ENCODE measurements at places on chromosomes 12 and 14.

DNA sequence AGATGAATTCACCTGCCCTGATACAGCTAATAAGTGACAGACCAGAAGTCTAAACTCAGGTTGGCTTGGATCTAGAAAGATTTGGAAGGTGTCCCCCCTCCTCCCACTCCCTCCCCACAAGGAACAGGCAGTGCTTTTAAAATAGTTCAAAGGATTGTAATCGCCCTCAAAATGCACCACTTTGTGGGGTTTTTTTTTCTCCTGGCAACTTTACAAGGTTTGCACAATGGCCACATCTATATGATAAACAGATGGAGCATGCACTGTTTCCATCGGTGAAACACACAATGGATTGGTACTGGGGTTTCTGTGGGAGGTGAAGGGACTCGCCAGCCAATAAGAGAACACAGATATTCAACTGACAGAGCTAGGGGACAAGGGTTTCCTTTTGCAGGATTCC, 137.4 kb downstream of the LLPH start:
- DNase-seq, result no peak

DNA sequence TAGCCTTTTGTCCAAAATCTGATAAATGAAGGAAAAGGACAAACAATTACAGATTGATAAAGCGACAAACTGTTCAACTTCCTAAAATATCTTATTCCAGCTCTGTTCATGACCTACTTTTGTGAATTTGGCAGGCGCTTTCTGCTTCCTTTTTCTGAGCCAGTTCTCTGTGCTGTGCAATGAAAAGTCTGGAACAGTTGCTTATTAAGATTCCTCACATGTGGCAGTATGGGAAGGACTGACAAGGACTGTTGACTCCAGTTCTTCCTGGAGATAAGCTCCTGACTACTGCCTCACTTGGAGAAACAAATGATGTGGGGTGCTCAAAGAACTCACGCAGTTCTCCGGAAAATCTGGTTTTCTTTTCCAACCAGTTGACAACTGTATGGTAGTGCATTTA, 58.3 kb upstream of the ANP32D start:
- DNase-seq, result no peak

DNA sequence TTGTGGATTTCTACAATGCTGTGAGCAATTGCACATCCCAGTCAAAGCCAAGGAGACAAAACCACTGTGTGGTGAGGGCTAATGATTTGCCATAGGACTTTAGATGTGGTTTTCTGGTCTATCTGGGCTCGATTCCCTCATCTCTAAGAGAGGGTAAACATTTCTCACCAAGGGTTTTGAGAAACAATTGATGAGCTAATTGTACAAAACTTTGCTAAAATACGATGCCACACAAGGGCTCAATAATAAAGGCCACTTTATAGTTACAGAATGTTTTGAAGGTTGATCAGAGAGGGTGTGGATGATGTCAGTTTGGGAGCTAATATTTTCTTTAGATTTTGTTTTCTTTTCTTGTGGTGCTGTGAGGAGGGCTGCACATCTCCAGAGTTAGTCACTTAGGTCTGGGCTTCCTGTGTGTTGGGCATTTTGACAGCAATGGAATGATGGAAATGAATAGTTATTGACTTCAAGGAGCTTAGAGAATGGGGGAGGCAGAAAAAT, 60.8 kb upstream of the SLC38A4 start:
- DNase-seq, result no peak

DNA sequence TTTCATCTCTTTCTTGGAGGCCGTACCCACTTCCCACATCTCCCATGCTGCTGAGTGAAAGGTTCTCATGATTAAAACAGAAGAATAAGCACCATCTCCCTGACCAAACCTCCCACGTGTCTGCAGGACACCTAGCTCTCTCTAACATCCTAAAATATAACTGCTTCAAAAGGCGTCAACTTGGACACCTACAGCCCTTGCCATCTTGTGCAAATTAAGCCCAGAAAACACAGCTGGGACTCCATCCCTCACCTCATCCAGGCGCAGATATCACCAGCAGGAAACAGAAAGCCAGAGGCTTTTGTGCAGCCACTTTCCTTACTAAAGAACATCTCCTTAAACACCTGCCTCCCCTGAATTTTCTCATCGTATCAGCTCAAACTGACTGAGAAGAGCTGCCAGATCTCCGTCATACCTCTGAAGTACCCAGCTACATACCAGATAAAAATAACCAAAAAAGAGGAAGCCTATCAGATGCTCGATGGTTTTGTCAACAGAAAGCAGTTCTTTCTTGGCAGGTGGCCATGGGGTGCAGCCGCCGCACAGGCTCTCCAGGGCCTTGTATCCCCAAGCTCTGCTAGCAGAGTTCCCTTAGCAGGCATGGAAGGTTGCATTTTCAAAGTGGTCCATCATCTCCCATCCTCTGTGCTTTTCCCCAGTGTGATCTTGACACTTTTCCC, 28.8 kb downstream of the MAP3K9 start:
- peak; percentile 47 for DNase-seq

- no peak for DNase-seq
These were observed 10.7 kb downstream of the GLT1D1 start for GRCh38 chr12:128863957-128864356.

DNA sequence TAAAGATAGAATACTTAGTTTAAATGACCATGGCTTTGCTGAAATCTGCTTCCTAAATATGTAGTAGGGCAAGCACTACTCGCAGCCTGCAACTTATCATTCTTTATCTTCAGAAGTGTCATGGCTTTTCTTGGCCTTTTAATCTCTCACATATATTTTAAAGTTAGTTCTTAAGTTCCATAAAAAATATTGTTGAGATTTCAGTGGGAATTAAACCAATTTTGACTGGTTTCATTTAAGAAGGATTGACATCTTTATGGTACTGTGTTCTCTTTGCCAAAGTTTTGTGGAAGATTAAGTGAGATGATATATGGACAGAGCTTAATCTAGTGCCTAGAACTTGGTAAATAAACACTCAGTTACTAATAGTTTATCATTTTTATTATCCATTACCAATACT, 56.7 kb downstream of the KIAA0586 start:
- DNase-seq, result no peak

- no peak for DNase-seq
These were observed 589.8 kb upstream of the ATP2B1 start for GRCh38 chr12:90298289-90298948.

DNA sequence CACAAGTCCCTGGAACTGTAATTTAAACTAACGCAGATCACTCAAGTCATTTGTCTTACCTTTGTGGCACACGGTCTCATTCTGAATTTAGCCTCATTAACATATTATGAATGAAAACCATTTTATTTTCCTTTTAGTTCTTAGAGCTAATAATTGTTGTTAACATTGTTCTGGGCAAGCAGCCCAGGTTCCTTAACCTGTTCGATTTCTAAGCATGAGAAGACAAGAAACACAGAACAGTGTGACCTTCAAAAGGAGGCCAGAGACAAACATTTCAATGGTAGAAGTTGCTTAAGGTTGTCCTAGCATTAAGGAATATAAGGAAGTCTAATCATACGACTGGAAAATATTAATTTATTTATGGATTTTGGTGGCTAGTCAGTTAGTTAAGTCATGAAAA, 35.2 kb downstream of the PIWIL1 start:
- no peak for DNase-seq

- no peak for DNase-seq
These were observed 458.3 kb downstream of the ETNK1 start for GRCh38 chr12:23083267-23083666.

DNA sequence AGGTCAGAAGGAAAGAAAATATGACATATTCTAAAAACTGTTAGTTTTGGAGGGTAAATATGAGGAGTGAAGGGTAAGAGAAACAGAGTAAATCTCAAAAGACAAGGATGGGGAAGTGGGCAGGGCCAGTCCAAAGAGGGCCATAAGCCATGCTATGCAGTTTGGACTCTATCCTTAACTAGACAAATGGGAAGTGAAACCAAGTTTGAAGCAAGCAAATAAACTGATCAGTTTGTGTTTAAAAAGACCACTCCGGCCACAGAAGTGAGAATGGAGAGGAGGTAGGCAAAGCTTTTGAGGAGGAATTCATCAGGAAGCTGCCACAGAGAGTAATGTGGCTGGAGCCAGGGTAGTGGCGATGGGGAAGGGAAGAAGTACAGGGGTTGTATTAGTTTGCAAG, 37.5 kb upstream of the DAAM1 start:
- peak; percentile 10 for DNase-seq

- DNase-seq, result no peak
These were observed 18.4 kb downstream of the USP44 start for GRCh38 chr12:95532851-95533250.

DNA sequence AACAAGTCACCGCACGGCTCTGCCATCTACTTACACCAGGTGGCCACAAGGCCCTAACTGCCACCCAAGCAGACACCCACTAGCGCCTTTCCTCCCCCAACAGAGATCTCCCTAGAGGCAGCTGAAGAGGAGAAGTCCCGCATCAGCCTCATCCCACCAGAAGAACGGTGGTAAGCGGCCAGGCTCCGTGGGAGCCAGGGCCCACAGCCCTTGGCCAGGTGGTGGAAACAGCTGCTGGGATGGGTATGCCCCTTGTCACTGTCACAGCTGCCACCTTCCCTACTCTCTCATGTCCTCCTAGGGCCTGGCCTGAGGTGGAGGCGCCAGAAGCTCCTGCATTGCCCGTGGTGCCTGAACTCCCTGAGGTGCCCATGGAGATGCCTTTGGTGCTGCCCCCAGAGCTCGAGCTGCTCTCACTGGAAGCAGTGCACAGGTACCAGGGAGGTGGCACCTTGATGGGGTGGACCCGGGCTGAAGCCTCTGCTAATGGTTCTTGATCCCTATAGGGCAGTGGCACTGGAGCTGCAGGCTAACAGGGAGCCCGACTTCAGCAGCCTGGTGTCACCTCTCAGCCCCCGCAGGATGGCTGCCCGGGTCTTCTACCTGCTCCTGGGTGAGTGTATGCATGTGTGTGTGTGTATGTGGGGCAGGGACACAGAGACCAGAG, 7.5 kb downstream of the REC8 start:
- DNase-seq, result no peak

DNA sequence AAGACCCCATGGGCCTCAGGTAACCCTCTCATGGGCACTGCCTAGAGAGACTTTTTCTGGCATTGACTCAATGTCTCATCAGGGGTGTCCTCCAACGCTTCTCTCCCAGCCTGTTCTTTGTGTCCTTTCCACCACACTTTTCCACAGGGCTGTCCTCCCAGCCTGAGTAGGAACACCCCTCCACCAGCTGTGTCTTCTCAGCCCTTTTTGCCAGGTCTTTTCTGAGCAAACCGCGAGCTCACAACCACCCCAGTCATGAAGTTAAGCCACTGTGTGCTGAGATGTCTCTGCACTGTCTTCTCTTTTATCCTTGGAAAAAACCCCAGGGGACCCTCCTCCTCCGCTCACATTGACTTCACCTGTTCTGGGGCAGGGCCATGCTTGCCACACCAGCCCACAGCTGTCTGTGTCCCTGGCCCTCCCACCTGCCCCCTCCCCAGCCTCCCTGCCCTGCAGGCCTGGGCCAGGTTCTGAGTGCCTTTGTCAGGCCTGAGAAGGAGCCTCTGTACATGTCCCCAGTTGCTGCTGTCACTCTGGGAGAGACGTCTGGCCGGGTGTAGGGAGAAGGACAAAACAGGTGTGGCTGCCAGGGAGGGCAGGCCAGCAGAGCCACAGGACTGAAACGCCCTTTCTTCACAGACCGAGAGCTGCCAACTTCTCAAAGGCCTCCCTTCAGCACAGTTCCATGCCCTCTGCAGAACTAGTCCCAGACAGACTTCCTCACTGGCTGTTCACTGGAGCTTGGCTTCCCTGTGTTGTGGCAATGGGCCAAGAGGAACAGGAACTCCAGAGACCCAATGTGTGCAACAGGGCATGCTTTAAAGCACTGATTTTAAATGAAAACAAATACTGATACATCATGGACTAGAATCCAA, 50.5 kb upstream of the PNMA1 start:
- no peak for DNase-seq

- DNase-seq, result peak; percentile 18
These were observed 103.0 kb downstream of the PEBP1 start for GRCh38 chr12:118238888-118239287.

- peak; percentile 84 for DNase-seq
These were observed at the start of gene CLMN for GRCh38 chr14:95319312-95320077. Gene CLMN, minus strand, starts transcription at chr14:95319908. Its CDS starts 116 bp downstream, at chr14:95319792.

- no peak for DNase-seq
These were observed 1035.6 kb downstream of the VRK1 start for GRCh38 chr14:97832776-97833175.

DNA sequence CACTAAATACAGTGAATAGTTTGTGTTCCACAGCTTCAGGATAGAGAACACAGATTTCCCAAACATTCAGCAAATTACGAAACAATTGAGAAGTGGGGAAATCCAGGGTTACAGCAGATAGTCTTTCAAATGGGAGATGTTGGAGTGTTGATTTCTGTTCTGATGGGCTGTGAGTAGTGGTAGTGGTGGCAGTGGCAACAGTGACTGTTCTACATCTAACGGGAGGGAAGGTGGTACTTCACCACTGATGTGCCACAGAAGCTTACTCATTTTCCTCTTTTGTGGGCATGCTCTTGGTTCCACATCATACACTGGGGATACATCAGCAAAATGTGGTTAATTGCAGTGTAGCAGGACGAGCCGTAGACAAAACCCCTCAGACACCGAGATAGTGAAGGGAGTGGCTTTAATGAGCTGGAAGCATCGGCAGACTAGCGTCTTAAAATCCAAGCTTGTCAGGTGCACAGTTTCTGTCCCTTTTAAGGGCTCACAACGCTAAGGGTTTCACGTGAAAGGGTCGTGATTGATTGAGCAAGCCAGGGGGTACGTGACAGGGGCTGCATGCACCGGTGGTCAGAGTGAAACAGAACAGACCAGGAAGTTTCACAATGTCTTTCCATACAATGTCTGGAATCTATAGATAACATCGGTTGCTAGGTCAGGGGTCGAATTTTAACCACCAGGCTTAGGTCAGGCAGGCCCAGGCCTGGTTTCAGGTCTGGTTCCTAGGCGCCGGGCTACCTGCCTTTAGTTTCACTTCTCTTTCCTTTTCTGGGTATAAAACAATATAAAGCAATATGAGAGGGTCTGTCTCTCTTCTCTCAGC, 330.6 kb upstream of the FBXO33 start:
- no peak for DNase-seq

GRCh38 chr14:90900476-90901083, 84.3 kb upstream of the TTC7B start:
- DNase-seq, result no peak

- DNase-seq, result peak; percentile 87
These were observed at the start of gene GCH1 for GRCh38 chr14:54902521-54903420. Gene GCH1, minus strand, starts transcription at chr14:54902826. Its CDS starts 163 bp downstream, at chr14:54902663.

GRCh38 chr12:11654338-11654737, 4.9 kb downstream of the ETV6 start:
- DNase-seq, result no peak

- no peak for DNase-seq
These were observed 17.3 kb downstream of the GSG1 start for GRCh38 chr12:13085968-13086686.

DNA sequence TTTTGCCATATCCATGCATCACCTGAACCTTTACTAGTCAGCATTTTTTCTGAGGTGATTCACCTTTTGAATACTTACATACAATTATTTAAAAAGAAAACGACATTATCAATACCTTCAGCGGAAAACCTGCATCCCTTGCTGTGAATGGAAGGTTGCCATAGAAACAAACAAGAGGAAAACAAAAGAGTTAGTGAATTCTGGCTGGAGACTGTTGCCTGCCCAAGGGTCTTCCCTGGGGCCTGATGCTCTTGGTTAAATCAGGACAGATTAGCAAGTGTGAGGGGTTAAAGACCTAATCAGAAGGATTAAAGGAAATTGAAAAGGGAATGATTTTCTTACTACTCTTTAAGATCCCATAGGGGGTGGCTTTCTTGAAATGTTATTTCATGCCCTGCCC, 96.0 kb upstream of the WSCD2 start:
- no peak for DNase-seq

GRCh38 chr12:25971654-25972041, 13.2 kb downstream of the RASSF8 start:
- DNase-seq, result no peak

GRCh38 chr14:29220072-29220471, 453.5 kb downstream of the FOXG1 start:
- no peak for DNase-seq

Measured in GM13977 (cell line).